ENCODE measurements at places on chromosomes 13 and 19.
A peak's percentile ranks its signal among the peaks of the same experiment; 100 is the strongest.

GRCh38 chr13:85694992-85695391 lies 104.2 kb downstream of the SLITRK6 start:
- DNase-seq: no peak

GRCh38 chr19:34837262-34837661 lies 64.2 kb upstream of the ZNF599 start:
- no peak for DNase-seq

DNA sequence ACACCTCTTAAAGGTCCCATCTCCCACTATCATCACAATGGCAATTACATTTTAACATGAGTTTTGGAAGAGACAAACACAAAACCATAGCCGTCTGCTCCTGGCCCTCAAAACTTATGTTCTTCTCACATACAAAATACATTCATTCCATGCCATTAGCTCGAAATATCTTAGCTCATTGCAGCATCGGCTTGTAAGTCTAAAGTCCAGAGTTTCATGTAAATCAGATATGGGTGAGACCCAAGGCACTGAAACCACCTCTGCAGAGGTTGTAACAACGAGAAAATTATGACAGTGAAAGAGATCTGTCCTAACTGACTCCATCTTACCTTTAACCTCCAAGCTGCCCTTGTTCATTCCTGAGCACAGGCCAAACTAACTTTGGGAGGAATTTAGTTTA lies 635.0 kb upstream of the SPRY2 start:
- no peak for DNase-seq

DNA sequence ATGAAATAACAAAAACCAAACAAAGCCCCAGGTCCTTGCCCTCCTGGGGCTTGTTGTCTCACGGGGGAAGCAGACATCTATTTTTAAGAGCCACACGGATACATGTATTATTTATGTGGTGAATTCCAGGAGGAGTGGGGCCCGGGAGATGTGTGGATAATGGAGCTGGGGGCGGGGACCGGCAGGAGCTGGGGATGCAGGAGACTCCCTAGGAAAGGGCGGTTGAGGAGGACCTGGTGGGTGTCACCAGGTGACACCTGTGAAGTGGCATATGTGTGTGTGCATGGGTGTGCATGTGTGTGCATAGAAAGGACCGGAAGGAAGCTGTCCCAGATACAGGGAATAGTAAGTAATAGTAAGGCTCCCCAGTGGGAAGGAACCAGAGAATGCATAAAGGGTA lies 148.9 kb downstream of the URI1 start:
- DNase-seq: no peak

- DNase-seq: no peak
Measured at GRCh38 chr19:50912727-50913716, 1.8 kb upstream of the KLK4 start.

DNA sequence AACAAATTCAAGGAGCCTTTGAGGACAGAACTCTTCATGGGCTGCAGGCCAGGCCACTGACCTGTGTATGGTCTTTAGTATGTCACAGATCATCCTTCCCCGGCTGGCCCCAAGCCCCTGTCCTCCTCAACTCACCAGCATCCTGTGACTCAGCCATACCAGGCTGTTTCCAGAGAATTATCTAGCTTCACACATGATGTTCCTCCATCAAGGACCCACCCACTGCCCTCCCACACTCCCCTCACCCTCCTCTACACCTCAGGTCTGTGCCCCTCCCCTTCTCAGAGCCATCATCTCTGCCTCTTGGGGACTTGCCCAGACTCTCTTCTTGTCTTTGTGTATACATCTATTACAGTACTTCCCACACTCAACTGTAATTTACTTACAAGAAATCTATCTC lies 14.7 kb downstream of the DCT start:
- peak; percentile 31 for DNase-seq

- DNase-seq: no peak
Measured at GRCh38 chr19:18102916-18103542, 5.5 kb downstream of the MAST3 start.

GRCh38 chr13:50334115-50334778 lies 319.0 kb downstream of the KCNRG start:
- DNase-seq: no peak

- no peak for DNase-seq
Measured at GRCh38 chr13:104694397-104694796, 1628.2 kb upstream of the SLC10A2 start.
